CD8-positive, alpha-beta T cell (primary cell): ENCODE measurements at places on chromosomes 13 and 19. TPM values are rescaled to one million over a fixed set of nuclear protein-coding genes. Genes with fewer than 3 reads are reported as not detected.

The BEST2 gene
- total RNA-seq: not detected

The ZNF429 gene
- total RNA-seq: 9.6 TPM

The NLRP11 gene
- total RNA-seq: not detected

The TRPM4 gene
- not detected for total RNA-seq

The CIRBP gene
- 695 TPM for total RNA-seq

The NCAN gene
- not detected for total RNA-seq

The RGL3 gene
- total RNA-seq: not detected

The CGB2 gene
- total RNA-seq: not detected

The GPR183 gene
- total RNA-seq: 80.2 TPM

GRCh38 chr19:15107061-15108010 lies at the start of gene SYDE1:
TSS of gene SYDE1 (plus strand) at chr19:15107401. CDS start at chr19:15107434, 33 bp downstream.
- no peak for DNase-seq

DNA sequence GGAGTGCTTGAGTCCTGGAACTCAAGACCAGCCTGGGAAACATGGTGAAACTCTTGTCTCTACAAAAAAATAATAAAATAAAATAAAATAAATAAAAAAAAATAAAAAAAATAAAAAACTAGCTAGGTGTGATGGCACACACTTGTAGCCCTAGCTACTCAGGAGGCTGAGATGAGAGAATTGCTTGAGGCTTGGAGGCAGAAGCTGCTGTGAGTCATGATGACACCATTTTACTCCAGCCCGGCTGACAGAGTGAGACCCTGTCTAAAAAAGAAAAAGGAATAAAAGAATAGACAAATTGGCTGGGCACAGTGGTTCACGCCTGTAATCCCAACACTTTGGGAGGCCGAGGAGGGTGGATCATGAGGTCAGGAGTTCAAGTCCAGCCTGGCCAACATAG lies 1168.9 kb downstream of the SLITRK5 start:
- no peak for DNase-seq

- DNase-seq: no peak
These were observed 1.4 kb upstream of the RAVER1 start for GRCh38 chr19:10334588-10335351.

- no peak for DNase-seq
These were observed 1.2 kb upstream of the LENG9 start for GRCh38 chr19:54464630-54465425.

- no peak for DNase-seq
These were observed 541.4 kb downstream of the GPC6 start for GRCh38 chr13:93767917-93768409.

DNA sequence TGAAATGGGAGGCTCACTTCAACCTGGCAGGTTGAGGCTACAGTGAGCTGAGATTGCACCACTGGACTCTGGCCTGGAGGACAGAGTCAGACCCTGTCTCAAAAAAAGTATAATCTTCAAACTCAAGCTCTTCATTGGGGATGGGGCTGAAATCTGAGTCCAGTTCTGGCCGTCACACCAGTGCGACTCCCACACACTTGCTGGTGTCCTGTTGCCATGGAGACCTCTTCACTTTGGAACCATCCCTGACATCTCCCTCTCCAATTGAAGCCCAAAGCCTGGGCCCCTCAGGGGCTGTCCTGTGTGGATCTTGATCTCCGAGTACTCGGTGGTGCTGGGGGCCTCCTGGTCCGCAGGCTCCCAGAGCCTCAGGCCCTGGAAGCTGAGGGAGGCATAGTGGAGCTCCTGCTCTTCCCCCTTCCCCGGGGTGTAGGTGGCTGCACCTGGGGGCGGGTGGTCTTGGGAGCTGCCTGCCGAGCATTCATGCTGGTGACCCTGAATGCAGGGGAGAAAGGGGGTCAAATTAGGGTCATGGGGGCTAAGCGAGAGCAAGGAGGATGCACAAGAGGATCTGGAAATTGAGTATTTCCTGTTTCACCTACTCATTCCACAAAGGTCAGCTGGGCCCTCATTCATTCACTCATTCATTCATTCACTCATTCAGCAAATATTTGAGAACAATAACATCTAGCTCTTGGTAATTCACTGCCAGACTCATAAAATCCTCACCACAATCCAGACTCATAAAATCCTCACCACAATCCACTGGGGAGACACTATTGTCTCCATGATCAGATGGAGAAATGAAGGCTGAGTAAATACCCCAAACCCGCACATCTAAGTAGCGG lies 11.0 kb downstream of the SIGLEC11 start:
- no peak for DNase-seq

DNA sequence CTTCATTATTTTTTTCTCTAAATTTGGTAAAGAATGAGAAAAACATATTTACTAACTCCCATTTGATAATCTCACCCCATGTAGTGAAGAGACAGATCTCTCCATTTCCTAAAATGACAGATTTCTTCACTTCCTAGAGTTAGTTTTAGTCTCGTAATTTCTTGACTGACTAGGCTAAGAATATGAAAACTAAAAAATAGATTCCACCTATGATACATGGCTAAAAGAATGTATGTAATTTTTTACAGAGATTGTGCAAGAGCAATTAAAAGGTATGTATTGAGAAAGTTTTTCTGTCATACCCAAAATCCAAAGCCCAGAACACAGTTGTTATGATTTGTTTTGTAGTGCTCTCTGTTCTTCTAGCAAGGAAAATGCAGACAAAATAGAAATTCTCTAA lies 9.5 kb downstream of the NALCN start:
- DNase-seq: no peak

GRCh38 chr19:53581871-53582279 lies 43.9 kb downstream of the ZNF331 start:
- DNase-seq: no peak

DNA sequence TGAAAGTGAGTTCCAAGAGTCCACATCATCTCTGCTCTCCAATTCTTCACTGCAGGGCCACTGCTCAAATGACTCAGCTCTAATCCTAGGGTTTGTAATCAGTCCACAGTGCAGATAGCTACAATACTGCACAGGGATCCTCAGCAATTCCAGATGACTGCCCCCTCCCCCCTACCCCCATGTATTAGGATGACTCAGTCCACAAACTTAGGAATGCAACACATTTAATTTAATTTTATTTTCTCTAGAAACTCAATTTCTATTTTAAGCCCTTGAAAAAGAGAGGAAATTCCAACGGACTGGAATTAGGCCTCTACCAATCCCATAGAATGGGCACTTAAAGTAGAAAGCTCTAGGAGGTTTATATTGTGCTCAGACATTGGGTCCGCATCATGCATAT lies 173.8 kb upstream of the SOX21 start:
- no peak for DNase-seq

GRCh38 chr19:2048959-2049740 lies 1.9 kb downstream of the MKNK2 start:
- DNase-seq: no peak

DNA sequence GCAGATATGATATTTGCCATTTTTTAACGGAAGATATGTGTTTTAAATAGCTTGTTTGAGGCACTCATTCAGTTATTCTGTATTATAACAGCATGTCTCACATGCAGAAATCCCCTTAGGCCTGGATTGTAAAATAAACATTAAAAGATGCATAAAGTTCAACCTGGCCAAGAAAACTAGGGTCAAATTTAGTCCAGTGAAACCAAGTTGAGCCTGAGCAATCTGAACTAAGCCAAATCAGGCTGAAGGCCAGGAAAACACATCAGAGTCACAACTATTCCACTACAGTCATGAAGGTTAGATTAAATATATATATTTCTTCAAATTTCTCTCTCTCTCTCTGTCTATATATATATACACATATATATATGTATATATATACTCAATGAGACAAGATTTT lies 504.8 kb downstream of the SLITRK1 start:
- DNase-seq: no peak

DNA sequence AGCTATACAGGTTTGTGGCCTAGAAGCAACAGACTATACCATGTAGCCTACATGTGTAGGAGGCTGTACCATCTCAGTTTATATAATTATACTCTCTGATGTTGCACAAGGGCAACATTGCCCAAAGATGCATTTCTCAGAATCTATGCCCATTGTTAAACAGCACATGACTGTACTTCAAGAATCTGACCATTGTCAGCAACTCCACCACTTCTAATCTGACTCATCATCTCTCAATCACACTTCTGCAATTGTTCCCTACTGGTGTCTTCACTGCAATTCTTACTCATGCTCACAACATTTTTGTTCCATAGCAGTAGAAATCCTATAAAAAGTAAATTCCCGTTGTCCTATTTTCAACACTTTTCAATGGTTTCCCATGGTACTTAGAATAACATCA lies 63.9 kb upstream of the ATXN8OS start:
- DNase-seq: no peak

GRCh38 chr19:17824339-17824738 lies 3.0 kb upstream of the INSL3 start:
- no peak for DNase-seq

DNA sequence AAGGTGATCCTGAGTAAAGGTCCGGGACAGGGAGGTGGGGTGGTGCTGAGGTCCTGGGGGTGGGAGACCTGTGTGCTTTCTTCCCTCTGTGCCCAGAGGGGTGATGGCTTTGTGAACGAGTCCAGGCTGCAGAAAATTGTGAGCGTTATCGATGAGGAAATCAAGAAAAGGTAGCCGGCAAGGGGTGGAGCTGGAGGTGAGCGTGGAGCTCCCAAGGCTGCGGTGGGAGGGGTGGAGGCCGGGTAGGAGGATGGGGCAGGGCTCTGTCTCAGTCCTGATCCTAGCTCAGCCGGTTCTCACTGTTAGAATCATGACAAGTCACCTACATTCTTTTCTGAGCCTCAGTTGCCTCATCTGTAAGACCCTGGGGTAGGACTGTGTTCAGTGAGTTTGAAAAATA lies 4.0 kb downstream of the SELENOV start:
- no peak for DNase-seq

- no peak for DNase-seq
These were observed 67.7 kb downstream of the TBC1D4 start for GRCh38 chr13:75414036-75414827.

GRCh38 chr13:114145256-114145655 lies 12.8 kb upstream of the RASA3 start:
- DNase-seq: no peak

DNA sequence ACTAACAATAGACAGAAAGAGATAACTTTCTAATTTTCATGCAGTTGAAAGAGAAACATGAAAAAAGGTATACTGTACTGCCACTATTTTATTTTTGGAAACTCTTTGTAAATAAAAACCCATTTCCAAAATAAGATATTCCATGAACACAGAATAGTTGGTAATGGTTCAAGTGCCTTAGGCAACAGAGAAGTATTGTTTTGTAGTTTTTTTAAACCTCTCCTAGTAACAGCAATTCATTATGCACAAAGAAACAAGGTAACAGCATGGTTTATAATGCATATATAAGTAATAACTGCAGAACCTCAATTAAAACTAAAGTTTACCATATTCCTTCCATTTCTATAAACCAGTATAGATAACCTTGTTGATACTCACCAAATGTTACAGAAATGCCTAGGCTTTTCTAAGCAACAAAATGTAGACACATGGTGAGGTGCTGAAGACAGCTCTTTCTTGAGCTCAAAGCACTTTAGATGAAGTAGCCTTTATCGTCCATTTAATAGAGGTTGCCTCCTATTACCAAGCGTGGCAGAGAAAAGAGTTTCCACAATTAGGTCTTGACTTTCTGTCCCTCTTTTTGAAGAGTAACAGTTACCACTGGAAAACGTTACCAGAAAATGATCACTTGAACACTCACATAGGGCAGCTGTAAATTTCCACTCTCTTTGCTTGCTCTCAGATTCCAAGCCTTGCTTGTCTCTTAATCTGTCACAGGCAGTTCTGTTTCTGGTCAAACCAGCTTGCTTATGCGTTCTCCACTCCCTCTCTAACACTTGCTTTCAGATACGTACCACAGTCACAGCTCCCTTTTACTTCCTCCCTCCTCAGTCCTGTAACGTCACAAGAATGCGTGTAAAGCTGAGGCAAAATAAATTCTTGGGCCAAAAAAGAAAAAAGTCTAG lies 42.9 kb downstream of the CAB39L start:
- no peak for DNase-seq

DNA sequence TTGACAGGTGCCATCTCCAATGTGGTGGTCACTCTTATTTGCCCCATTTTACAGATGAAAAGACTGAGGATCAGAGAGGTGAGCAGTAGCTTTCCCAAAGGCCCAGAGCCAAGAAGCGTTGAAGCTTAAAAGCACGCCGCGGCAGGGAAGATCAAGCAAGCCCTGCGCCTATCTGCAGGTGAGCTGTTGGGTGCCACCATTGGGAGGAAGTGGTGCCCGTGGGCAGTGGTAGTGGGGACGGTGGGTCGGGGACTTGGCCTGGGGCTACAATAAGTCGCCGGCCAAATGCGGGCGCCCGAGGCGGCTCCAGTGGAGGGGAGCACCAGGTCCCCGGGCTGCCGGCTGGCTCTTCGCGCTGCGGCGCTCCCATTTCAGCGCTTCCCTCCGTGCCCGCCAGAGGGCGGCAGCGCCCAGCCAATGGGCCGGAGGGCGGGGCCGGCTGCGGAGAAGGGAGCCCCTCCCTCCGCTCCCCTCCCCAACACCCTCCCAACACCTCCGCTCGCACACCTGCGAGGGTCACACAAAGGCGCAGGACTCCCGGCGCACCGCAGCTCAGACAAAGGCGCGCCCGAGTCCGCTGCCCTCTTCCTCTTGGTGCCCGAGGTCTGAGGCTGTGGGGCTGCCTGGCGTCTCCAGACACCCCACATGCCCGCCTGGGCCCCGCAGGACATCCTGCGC lies 744 bp upstream of the POU2F2 start:
- DNase-seq: peak; percentile 83

DNA sequence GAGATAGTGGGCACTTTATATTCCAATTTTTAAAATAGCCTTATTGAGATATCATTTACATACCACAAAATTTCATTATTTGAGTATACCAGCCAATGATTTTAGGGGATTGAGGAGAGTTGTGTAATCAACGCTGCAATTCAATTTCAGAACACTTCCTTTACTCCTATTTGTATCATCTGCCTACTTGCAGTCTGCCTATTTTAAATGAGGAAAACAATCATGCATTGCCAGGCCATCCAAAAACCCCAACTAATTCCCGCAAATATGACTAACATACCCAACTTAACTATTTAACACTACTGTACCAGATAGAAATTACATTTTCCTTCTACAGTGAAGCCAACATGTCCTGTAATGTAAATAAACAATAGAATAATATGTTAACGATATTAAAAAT lies 26.7 kb downstream of the CAB39L start:
- no peak for DNase-seq
